EL (cell line): ENCODE measurements at places on chromosomes 7 and 10.

GRCh38 chr10:10826125-10826524, 191.5 kb upstream of the CELF2 start:
- peak; percentile 84 for DNase-seq

DNA sequence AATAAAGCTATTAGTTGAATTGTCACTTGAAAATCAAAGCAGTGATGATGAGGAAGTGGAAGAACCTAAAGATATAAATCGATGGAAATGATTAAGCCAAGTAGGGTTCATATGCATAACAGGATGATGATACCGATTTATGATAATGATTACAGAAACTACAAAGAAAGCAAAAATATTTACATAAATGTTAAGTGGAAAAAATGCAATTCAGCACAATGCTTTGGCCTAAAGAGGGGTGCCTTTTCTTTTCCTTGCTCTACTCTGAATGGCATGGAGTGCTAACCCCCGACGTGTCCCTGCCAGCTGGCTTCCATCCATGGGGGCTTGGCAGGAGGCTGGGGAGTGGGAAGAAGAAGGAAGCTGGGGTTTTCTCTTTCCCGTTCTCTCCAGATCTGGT, 240.3 kb downstream of the GATA3 start:
- DNase-seq = no peak

GRCh38 chr10:106919871-106920282, 244.6 kb downstream of the SORCS1 start:
- DNase-seq = no peak

DNA sequence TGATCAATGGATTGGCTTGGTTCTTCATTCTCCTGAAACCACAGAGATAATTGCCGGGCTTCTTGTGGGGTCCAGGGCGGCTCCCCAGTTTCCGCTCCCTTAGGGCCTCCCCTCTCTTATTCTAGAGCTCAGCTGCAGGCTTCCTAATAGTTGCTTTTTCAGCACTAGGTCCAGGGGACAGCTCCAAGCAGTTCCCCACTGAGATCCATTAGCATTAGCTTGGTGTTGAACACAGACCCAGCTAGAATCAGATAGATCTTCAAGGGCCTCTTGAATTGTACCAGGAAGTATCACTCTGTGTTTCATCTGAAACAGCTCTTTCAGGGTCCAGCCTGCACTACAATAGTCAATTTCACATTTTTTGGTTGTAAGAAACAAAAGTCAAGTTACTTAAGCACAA, 238.7 kb downstream of the SEC23IP start:
- peak; percentile 22 for DNase-seq

DNA sequence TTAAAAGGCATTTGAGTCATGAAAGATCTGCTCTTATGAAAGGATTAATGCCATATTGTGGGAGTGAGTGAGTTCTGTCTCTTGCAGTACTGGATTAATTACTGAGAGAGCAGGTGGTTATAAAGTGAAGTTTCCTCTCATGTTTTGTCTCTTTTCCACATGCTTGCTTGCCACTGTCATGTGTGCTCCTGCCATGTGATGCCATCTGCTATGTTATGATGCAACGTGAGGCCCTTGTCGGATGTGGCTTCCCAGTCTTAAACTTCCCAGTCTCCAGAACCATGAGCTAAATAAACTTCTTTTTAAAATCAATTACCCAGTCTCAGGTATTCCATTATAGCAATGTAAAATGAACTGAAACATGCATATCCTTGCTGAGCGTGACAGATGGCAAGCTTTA, 22.7 kb upstream of the TCTN3 start:
- no peak for DNase-seq

DNA sequence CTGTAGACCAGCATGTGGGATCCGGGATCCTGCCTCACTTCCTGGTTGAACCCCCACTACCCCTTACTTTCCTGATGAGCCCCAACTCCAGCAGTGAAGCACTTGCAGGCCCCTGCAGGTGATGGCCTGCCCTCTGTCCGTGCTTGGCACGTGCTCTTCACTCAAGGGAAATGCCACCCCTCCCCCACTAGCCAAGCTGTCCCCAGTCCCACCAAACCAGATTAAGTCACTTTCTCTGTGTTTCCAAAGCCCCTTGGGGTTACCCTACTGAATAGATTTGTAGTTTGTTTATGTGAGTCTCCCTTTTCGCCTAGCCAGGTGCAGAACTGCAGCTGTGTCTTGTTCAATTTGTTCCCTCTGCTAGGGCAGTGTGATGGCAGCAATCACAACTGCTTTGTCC, 121.7 kb downstream of the WDFY4 start:
- DNase-seq = no peak

DNA sequence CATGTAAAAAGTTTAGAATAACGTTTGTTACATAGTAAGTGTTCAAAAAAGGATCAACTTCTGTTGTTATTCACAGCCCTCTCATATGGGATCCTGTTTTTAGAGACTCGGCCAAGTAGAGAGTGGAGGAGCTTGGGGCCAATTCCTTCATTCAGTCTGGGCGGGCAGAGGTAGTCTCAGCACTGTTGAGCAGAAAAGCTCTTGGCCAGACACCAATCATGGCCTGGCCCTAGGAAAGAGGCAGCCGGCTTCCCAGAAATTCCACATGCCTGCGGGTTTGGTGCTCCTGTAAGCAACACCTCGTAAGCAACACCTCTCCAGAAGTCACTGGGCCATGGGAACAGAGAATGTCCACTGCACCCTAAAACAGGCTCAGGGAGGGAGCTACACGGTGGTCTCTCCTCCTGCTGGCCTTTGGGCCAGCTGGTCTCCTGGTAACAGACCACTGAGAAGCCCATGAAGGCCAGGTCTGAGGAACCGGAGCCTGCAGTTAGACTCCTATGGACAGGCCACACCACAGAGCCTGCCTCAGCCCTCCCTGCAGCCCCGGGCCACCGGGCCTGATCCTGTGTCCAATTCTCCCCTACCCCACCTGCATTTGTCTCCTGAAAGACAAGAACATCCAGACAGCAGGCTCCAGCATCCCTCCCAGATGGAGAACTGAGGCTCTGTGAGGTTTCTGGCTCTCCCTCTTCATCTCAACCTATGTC, 149.1 kb downstream of the GRID1 start:
- no peak for DNase-seq

GRCh38 chr7:97733276-97734161, 1.6 kb downstream of the TAC1 start:
- DNase-seq = no peak

GRCh38 chr7:141073641-141074161, at the start of gene TMEM178B:
Gene TMEM178B (plus strand): TSS chr7:141074064.
- DNase-seq = peak; percentile 15

DNA sequence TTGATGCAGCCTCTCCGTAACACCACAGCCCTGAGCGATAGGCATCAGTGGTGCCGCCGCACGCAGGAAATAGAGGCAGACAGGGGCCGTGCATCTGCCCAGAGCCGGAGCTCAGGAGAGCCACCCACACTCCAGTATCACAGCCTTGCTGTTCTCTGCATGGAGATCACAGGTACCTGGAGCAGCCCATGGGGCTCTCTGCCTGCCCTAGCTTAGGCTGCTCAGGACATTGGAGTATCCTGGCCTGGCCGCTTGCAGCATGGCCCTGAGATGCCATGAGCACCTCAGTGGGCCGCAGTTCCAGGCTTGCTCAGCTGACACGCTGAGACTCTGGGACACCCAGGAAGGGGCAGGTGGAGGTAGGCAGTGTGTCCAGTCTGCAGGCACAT, 47.0 kb downstream of the ELFN1 start:
- no peak for DNase-seq

DNA sequence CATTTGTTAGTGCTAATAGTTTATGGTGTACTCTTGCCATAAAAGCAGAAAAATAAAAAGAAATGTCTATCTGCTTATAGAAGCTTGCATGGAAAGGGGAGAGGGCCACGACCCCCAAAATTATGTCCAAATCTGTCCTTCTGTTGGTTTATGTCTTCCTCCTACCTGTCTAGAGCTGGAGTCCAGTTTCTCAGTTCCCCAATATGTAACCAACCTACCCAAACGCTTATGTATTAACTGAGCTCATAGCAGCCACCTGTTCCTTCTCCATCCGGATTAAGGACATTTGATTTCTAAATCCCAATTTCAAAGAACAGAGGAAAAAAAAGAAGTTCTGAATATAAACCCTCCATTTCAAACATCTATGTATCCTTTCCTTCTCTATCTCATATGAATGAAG, 30.3 kb upstream of the TPK1 start:
- DNase-seq = no peak

DNA sequence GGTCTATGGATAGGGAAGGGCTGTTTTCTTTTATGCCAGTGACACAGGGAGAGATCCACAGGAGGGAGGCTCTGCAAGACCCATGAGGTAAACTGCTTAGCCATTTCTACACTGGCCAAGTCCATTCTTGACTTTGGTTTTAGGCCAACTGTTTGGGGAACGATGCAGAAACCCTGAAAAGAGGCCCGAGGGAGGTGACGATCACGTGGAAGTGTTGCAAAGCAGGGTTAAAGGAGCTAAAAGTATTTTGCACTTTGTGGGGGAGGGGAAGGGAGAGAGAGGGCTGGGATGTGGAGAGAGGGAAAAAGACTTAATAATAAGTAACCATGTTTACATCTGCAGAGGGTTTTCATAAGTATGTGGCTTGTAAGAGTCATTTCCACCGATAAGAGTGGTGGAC, 239.7 kb downstream of the EMX2 start:
- DNase-seq = no peak

DNA sequence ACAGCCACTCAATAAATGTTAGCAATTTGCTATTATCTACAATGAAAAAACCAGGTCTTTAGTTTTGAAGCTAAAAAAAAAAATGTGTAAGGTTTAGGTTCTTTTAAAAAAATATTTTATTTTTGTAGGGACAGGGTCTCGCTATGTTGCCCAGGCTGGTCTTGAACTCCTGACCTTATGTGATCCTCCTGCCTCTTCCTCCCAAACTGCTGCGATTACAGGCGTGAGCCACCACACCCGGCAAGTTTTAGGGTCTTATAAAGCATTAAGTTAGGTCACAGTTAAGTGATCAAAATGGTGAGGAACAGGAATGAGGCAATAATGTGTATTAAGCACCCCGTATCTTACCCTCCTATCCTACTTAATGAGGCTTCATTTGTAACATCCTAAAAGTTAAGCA, 774 bp downstream of the SEM1 start:
- DNase-seq = peak; percentile 1

- DNase-seq = no peak
Measured at GRCh38 chr7:3439333-3440030, 138.4 kb downstream of the SDK1 start.

GRCh38 chr10:36640626-36641025, 484.8 kb upstream of the ANKRD30A start:
- no peak for DNase-seq

GRCh38 chr7:69272101-69272500, 326.2 kb upstream of the AUTS2 start:
- no peak for DNase-seq

DNA sequence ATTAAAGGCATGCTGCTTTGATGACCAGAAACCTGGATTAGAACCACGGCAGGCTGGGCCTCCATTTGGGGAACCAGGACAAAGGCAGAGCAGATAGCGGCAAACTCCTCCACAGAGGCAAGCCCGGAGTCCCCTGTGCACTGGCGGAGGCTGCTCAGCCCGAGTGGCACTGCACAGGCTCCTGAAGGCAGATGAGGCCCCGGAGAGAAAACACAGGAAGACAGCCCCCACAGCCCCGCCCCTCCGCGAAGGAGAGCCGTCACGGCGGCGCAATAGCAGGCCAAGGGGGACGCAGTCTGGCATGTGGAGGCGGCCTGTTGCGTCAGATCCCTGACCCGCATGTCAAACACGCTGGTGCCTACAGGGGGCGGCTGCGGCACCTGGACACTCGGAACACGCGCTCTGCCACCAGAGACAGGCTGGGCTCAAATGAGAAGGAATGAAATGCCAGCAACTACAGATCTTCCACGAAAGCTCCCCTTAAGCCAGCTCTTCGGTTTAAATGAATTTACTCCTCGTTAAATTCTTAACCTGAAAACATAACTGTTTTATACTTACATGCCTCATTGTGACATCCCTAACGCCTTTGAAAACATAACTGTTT, 128.5 kb downstream of the MAD1L1 start:
- DNase-seq = peak; percentile 91

GRCh38 chr7:158396982-158397862, 190.4 kb downstream of the PTPRN2 start:
- DNase-seq = no peak

DNA sequence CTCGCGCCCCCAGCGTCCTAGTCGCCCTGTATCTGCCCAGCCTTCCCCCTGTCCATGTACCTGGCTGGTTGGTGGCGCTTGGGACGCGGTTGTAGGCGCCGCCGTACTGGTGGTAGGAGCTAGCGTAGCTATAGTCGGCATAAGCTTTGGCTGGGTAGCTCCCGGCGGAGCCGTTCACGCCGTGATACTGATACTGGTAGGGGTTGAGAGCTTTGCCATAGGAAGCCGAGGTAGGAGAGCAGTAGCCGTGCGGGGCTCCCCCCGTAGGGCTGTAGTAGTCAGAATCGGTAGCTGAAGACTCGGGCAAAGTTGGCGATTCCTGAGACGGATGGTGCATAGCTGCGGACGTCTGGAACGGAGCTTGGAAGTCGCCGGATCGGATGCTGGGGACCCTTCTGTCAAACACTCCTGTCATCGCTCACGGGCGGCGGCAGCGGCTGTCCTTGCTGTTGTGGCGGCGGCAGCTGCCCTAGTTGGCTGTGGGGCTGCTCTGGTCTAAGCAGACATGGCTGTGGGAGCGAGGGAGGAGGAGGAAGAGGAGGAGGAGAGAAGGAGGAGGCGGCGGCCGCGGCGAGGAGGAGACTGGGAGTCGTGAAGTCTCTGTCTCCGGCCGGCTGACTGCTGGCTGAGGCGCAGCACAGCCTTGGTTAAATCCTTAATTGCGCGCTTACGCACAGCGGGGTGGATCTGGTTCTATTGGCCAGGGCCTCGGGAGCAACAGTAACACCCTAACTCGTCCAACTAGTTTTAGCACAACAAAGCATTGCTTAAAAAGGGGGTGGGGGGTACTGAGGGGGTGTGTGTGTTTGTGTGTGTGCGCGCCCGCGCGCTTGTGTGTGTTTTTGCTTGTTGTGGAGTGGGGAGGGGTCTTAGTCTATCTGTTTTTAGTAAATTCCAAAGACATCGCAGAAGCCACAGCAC, at the start of gene DLX5:
Gene DLX5, minus strand, starts transcription at position 623 of the 921 bp plus-strand sequence. Its CDS starts 208 bp downstream, at position 415.
- peak; percentile 15 for DNase-seq

GRCh38 chr7:129959471-129960203, 6.9 kb upstream of the UBE2H start:
- peak; percentile 32 for DNase-seq

DNA sequence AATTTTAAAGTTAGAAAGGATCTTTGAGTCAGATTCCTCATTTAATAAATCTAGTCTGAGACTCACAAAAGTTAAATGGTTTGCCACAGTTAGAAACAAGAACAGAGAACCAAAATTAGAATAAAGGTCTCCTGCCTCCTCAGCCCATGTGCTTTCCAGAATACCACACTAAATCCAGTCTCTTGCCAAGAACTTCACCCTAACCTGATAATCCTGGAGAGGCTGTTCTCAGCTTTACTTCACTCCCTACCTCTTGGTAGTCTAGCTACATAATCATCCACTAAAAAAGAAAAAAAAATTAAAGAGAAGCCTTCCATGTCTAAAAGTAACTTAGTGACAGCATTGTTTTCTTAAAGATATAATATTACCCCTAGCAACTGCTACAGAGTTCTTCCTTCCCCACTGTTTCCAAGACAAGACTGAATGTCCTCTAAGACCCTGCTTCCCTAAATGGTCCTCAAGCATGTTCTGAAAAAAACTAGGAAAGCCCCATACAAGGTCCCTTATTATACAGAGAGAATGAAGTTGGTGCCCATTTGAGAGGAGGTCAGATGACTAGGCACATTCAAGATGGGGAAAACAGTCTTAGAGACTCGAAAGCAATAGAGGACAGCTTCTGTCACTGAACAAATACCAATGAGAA, 56.8 kb downstream of the ZNF438 start:
- DNase-seq = no peak

- DNase-seq = peak; percentile 29
Measured at GRCh38 chr7:20395104-20395503, 64.4 kb downstream of the ITGB8 start.

- no peak for DNase-seq
Measured at GRCh38 chr10:32072025-32072800, 16.0 kb upstream of the KIF5B start.
